ENCODE measurements at places on chromosomes 2 and 18.

GRCh38 chr18:29003194-29003593, 826.3 kb upstream of the CDH2 start:
- no peak for DNase-seq

- no peak for DNase-seq
Observed at GRCh38 chr18:75815767-75816166, 388.3 kb upstream of the SMIM21 start.

- no peak for DNase-seq
Observed at GRCh38 chr2:30981510-30981909, 156.7 kb downstream of the GALNT14 start.

DNA sequence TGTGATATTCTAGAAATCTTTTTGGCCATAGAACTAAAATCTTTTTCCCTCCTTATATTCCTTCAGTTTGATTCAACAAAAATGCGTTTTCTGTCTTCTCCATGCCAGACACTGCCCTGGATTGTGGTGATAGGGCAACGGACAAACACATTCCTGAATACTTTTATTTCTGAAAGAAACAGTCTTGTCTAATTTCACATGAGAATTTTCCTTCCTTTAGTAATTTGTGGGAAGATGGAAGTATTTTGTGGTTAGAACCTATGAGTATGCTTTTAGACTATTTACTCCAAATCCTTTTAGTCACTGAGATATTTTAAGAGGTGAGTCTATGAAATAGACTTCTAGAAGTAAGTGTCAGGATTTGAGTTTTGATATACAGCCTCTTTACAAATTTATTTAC, 49.6 kb downstream of the COL5A2 start:
- DNase-seq: no peak

DNA sequence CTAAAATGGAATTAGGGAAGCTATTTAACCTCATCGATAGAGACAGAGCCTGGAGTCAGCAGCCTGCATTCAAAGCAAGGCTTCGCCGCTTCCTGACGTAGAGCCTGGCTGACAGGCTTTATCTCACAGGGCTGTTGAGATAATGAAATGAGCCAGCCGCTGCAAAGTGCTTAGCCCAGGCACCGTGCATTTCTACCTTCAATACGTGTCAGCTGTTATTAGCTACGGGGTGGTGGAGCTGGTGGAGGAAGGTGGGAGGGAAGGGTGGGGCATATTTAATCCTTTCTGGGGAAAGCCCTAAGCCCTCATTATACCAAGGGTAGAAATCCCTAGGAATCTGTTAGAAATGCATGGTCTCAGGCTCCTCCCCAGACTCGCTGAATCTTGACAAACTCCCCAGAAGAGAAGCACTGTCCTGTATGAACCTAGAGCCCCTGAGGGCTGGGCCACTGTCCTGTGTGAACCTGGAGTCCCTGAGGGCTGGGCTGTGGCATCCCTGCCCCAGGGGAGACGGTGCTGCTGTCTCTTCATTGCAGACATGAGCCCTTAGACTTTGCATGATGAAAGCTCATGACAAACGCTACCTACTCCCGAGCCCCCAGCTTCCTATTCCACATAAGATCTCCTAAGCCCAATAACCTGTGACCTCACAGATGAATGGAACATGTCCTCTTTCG, 72.4 kb downstream of the ALPK2 start:
- DNase-seq: no peak

GRCh38 chr2:29207352-29208148, 92.3 kb downstream of the CLIP4 start:
- DNase-seq: no peak

DNA sequence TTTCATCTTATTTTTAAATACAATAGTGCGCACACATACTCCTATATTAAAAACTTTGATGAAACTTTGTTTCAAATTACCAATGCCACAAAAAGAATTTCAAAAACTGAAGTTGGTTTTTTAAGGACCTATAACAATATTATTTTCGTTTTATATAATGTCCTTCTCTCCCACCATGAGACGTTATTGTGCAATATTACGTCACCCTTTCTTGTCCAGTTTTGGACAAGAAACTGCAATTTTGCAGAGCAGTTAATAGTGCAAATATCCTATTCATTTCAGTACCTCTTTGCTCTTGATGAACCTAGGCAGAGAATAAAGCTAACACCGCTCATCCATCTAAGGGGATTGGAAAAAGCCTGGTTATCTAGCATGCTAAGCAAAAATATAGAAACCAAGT, 9.7 kb upstream of the ZNF516 start:
- no peak for DNase-seq

DNA sequence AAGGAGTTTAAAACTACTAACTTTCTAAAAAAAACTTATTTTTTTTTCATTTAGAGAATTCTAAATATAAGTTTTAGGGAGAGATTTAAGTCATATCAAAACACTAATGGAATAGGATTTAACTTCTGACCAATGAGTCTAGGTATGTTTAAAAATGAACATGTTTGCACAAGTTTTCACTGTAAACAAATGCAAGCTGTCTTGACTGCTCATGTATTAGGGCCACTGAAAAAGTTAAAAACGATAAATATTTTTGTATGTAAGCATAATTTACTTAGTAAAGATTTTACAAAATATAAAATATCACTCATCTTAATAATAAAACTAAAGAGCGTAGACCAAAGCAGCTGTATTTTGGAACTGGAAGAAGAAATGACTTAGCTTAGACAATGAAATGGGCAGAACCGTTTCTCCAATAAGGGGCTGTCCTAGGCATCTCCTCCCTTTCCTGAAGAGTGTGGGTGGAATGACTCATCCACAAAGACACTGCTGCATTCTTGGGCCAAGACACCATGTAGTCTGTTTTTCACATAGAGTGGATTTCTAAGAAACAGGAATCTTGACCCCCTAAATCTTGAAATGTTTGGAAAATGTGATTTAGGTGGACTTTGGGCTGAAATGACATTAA, 118.8 kb downstream of the MEP1B start:
- DNase-seq: no peak

DNA sequence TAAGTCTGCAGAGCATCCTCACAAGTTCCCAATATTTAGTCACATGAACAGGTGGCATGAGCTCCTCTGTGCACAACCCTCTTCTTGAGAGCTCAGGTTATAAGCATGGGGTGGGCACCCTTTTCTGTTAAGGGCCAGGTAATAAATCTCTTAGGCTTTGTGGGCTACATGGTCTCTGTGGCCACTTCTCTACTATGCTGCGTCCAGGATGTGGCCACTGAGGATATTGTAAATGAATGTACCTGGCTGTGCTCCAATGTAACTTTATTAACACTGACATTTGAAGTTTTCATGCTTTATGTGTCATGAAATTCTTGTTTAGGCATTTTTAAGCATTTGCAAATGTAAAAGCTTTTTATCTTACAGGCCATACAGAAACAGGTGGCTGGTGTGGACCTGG, 116.8 kb upstream of the ST6GAL2 start:
- DNase-seq: no peak

DNA sequence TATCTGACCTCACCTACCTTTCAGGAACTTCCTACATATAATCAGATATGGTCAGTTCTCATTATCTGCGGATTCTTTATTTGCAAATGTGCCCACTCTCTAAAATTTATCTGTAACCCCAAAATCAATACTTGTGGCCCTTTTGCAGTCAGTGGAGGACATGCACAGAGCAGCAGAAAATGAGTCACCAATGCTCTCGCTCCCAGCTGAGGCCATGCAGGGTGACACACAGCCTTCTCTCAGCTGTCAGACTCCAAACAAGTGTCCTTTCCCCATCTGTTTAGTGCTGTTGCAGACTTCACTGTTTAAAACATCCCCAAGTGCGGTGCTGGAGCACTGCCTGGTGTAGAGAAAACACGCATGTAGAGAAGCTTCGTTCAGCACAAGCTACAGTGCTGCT, 171.9 kb upstream of the SALL3 start:
- DNase-seq: no peak

DNA sequence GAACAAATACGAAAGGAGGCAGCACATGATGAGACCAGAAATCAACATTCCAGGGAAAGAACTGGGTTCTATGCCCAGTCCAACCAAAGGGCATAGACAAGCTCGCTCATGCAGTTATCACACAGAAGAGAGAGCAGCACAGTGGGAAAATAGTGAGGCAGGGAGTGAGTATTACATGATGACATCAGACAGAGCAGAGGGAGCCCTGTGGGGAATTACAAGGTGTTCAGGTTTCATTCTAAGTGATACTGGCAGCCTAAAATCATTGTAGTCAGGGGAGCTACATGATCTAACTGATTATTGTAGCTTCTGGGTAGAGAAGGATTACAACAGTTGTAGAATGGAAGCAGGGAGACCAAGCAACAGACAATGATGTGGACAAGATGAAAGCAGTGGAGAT, 658.5 kb downstream of the ARHGAP15 start:
- no peak for DNase-seq

GRCh38 chr18:58766164-58766563, 94.9 kb downstream of the MALT1 start:
- no peak for DNase-seq

DNA sequence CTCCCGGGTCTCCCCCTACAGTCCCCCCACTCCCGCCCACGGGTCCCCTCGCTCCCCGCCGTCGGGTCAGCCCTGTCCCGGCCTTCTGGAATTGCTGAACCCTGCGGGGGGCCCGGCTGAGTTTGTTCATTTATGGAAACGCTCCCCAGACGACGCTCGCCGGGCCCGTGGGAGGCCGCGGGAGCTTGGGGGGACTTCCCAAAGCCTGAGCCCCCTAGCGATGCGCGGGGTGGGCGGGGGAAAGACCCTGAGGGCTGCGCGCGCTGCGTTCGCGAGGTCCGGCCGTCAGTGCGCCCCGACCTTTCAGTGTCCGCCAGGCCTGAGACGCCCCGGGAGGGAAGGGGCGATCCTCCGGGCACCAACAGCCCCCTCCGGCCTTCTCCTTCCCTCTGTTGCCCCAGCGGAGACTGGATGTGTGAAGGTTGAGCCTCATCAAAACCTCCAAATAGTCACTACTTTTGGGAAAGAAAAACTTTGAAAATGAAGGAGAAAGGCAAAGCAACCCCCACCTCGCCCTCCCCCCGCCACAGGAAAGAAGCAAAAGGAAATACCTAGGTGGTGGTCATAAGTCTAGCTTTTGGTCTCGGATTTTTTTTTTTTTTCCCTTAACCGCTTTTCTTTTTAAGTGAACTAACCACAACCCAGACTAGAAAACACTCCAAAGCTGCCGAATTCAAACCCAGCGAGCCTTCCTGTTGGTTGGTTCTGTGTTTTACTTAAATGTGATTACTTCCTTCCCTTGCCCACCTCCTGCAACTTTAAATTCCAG, 509 bp upstream of the CYS1 start:
- DNase-seq: no peak

DNA sequence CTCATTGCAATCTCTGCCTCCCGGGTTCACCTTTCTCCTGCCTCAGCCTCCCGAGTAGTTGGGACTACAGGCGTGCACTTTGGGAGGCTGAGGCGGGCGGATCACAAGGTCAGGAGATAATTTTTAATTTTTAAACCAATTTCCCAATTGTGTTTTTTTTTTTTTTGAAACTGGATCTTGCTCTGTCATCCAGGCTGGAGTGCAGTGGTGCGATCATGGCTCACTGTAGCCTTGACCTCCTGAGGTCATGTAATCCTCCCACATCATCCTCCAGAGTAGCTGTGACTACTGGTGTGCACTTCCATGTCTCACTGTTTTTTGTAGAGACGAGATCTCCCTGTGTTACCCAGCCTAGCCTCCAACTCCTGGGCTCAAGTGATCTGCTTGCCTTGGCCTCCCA, 49.3 kb downstream of the GLS start:
- no peak for DNase-seq

GRCh38 chr2:235162082-235162836, 210.4 kb downstream of the SH3BP4 start:
- DNase-seq: no peak

- DNase-seq: no peak
Observed at GRCh38 chr18:62979900-62980299, 264.6 kb downstream of the PHLPP1 start.

GRCh38 chr2:235564884-235565530, 71.2 kb downstream of the AGAP1 start:
- no peak for DNase-seq

DNA sequence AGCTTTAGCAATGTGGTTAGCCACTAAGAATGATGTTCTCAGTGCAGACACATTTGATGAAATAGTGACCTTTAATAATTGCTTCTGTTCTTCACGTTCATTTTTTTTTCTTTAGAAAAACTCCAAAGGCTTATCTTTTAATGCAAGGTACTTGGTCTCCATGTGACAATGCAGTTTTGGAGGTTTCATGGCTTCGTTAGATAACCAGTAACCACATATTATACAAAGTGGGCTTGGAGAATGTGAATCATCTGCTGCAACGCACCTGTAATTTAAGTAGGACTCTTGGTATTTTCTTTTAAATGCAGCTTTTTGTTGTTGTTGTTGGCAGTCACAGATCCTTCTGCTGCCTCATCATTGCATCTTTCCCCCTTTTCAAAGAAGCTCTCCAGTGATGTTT, 1606.3 kb downstream of the SUCLG1 start:
- no peak for DNase-seq

DNA sequence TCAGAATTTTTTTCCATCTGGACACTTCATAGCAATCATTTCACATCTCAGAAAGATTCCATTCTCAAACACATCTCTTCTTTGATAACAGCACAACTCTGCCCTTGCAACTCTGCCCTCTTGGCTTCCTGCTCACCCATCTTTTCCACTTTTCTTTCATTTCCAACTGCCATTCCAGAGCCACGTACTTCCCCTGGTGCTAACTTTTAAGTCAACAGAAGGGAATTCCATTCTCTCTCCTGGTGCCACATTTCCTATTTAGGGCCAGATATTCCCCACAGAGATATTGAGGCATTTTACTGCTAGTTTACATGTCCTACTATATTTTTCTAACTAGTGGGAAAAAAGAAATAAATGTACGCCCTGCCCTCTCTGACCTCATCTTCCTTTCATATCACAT, 590.2 kb downstream of the ARHGAP15 start:
- no peak for DNase-seq

DNA sequence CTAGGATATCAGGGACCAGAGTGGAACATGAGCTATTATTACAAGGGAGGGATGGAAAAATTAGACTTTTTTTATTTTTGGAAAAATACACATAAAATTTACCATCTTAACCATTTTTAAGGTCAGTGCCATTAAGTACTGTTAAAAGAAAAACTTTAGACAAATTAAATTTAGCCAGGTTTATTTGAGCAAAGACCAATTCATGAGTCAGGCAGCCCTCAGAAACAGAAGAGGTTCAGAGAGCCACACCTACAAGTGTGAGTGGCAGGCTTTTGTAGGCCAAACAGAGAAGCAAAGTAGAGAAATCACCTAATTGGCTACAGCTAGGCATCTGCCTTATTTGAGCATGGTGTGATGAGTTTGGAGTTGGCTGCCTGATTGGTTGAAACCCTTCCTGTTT, 301.3 kb upstream of the RAB12 start:
- no peak for DNase-seq

- DNase-seq: no peak
Observed at GRCh38 chr2:96540136-96540535, 3.6 kb downstream of the ARID5A start.

- no peak for DNase-seq
Observed at GRCh38 chr2:26299471-26300101, 46.4 kb upstream of the SELENOI start.
